ENCODE measurements at places on chromosomes 2 and 18.

- DNase-seq = no peak
Observed at GRCh38 chr2:236882930-236883329, 202.8 kb upstream of the COPS8 start.

DNA sequence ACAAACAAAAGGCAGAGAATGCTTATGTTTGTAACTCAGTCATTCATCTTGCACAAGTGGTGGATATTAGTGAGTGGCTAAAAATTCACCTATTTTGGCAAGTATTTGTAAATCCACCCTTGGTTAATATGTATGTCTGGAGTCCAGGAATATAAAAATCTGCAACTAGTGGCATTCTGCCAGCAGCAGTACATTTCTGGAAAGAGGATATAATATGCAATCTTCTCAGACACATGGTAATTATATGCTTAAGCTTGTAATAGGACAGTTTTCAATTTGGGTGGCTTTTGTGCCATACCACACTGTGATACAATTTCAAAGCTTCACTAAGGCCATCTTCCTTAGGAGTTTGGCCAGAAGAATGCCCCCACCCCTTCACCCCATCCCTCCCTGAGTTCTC lies 693.3 kb downstream of the MBD2 start:
- DNase-seq = no peak

DNA sequence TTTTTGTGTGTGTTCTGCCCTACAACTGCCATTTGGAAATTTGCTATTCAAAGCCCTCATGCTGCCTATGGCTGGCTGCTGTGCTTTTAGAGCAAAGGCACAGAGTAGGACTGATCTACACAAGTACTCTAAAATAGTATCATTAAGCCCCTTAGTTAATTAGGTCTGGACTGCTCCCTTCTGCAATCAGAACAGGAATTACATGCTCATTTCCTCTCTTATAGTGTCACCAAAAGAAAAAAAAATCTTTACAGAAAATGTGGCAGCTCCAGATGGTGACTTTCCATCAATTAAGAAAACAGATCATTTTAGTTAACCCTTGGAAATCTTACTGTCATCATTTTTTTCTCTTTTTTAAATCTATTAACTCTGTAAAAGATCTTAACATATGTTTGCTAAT lies 337.5 kb downstream of the RIT2 start:
- no peak for DNase-seq

DNA sequence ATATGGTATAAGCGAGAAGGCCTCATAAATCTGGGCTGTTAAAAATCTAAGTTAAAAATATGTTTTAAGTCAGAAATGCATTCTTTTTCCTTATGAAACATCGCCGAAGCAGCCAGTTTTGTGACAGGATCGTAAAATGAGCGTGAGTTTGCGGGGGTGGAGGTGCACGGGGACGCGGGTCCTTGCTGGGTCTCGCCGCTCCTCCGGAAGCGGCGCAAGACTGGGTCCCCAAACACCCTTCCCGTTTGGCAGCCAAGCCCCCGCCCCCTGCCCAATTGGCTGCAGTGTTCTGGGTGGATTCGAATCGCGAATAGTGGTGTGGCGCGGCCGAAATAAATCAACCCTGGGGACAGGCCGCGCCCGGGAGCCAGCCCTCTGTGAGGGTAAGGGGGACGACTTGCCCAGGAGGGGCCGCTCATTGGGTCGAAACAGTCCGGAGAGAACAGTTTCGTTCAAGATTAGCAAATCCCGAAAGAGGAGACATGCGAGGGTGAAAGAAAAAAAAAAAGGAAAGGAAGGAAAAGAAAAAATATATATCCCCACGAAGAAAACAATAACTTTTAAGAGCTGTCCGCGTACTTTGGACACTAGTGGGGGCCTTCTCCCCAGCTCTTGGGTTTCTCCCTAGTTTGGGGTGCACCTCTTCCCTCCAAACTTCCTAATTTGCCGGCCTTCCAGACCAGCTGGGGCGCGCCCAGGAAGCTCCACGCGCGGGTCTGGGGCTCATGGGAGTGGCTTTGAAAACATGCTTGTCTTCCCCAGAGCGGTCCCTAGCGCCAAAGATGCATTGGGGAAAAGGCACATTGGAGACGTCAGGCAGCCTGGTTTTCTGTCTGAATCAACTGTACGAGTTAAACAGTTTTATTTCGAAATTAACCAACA lies 3.1 kb upstream of the GATA6 start:
- DNase-seq = no peak

DNA sequence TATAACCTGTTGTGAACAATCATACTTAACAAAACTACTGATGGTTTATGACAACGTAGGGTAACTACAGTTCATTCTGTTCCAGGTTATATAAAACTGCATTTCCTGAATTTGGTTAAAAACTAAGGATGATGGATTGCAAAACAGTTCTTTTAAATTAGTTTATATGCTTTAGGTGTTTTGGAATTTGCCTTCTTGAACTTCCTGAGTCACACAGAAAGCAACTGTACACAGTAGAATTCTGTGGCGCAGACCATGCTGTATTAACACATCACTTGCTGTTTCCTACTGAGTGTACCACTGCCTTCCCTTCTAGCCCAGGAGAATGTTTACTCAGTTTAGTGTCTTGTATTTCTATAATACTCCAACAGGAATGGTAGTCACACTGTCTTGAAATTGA lies 19.4 kb downstream of the ITGB1BP1 start:
- DNase-seq = no peak

DNA sequence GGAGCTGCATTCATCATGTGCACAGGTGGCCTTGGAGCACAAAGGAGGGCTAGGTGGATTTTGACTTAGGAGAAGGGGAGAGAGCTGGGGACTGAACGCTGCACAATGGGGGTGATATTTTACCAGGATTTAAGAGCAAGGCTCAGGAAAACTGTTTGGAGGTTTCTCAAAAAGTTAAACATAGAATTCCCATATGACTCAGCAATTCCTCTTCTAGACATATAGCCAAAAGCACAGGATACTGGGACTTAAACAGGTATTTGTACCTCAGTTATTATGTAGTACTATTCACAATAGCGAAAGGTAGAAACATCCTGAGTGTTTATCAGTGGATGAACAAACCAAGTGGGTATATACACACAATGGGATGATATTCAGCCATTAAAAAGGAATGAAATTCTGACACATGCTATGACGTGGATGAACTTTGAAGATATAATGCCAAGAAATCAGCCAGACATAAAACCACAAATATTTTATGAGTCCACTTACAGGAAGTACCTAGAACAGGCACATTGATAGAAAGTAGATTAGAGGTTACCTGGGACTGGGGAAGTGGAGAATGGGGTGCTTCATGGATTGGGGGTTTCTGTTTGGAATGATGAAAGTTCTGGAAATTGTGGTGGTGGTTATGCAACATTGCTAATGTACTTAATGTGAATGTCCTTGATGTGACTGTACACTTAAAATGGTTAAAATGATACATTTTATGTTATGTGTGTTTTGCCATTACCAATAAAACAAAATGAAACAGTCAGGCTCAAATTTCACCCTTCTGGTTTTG lies 216.9 kb downstream of the HAUS1 start:
- DNase-seq = no peak

GRCh38 chr2:105790461-105791149 lies 45.9 kb downstream of the NCK2 start:
- DNase-seq = no peak

GRCh38 chr18:31426871-31427406 lies 20.6 kb upstream of the DSG3 start:
- no peak for DNase-seq

- peak; percentile 7 for DNase-seq
Observed at GRCh38 chr2:4354678-4355077, 651.3 kb downstream of the DCDC2C start.

DNA sequence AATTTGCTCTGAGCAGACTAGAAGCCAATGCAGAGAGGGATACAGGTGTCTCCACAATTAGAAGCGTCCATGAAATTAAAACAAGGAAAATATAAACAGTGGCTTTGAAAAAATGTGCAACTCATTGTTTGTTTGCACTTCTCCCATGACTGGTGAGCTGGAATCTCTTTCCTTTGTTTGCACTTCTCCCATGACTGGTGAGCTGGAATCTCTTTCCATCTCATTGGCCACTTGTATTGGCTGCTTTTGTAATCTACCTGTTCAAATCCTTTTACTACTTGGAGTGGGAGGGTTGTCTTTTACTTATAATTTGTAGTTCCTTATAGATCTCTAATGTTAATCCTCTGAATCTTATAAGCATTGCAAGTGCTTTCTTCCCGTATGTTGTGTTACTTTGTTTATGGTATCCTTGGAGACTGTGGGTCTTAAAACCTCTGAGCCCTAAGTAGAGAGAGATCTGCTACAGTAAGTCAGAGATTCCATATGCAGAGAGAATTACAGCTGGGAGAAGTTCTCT lies 94.1 kb downstream of the RTN4 start:
- DNase-seq = no peak

GRCh38 chr2:62569907-62570841 lies 64.2 kb upstream of the TMEM17 start:
- no peak for DNase-seq

DNA sequence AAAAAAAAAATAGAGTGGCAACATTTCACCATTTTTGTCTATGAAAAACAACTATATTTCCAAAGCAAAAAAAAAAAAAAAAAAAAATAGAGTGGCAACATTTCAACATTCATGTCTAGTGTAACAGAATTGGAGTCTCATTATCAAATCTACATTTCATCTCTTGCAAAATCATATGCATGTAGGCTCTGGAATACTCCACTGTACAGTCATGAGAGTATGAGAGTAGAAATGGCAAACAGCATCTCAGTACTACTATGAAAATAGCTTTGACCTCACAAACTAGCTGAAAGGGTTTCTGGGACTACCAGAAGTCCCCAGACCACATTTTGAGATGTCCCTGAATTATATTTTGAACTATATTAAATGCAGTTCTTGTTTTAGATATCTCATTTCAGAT lies 82.8 kb downstream of the SMAD2 start:
- DNase-seq = no peak

DNA sequence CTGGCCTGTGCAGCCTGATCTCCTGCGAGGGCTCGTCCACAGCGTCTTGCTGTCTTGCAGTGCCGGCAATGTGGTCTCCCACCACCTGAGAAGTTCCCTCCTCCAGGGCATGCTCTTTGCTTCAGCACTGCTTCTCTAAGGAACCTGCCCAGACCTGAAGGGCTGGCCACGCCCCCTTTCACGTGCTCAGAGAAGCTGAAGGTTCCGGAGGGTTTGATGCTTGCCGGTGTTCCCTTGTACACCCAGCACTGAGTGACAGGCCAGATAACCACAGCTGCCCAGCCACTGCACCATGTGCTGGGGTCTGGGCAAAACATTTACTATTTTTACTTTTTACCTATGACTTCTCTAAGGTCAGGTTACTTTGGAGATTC lies 1.7 kb upstream of the POLR2D start:
- DNase-seq = no peak

- no peak for DNase-seq
Observed at GRCh38 chr2:141440072-141440635, 690.7 kb downstream of the LRP1B start.

- peak; percentile 82 for DNase-seq
Observed at GRCh38 chr18:58535340-58536201, 93.3 kb downstream of the ALPK2 start.

DNA sequence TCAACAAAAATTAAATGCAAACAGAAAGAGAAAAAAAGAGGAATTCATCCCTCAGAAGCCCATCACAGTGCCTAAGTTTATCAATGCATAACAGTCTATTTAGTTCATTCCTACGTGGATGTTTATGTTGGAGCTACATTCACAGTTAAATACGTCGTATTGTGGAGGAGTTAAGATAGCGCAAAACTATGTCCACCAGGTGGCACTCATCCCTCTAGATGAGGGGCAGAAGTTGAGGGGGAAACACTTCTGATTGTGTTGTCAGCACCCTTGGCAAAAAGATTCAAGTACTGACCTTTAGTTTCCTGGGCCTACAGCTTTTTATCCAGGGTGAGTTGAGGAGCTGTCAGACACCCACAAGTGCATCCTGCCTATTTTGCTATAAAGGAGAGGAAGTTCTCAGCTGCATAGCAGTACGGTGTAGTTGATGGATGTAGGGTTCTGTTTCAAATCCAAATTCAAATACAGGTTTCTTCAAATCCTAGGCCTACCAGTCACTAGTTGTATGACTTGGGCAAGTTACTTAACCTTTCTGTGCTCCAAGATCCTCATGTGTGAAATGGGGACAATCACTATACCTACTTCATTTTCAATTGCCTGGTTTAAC lies 26.8 kb upstream of the MYO1B start:
- peak; percentile 50 for DNase-seq

DNA sequence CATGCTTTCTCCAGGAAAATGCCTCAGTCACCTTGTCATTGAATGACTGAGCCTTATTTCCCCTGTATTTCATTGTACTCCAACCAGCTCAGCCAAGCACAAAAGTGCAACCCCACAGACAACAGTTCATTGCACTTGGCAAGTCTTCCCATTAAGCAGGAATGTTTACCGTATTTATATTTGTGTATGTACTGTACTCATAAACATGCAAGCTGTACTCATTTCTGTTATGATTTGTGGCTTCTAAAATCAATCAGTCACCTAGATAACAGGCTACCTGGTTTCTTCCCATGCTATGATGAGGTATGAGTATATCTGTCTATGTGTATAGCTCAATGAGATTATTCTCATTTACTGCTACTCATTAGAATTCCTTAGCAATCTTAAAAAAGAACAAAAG lies 505.5 kb upstream of the FAM98A start:
- no peak for DNase-seq

DNA sequence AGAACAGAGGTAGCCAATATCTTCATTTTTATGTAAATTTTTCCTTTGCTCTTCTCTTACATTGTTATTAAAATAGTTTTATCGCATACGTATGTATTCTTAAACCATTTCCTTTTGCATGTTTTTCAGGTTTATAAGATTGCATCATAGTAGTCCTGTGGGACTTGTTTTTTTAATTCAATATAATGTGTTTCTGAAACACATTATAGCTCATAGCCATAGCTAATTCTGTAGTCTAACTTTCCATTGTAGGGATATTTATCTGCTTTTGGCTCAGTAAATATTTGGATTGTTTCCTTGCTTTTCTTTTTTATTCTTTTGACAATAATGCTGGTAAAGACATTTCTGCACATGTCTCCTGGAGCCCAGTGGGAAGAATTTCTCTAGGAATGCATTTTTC lies 484.3 kb downstream of the PTPRM start:
- DNase-seq = no peak

DNA sequence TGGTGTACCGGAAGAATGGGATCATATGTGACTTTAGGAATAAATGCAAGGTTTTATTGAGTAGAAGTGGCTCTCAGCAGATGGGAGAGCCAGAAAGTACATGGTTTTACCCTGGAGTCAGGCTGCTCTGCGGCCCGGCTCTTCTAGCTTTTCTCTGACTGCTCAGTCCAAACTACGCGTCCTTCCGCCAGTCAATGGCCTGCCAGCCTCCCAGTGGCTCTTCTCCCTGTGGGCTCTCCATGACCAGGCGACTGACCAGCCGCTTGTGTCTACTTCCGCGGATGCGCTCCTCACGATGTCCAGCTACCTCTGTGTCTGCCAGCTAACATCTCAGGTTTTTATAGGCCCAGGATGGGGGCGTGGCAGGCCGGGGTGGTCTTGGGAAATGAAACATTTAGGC lies 220.4 kb downstream of the VAPA start:
- no peak for DNase-seq

- DNase-seq = no peak
Observed at GRCh38 chr18:1805521-1805920, 765.8 kb downstream of the METTL4 start.

- DNase-seq = peak; percentile 54
Observed at GRCh38 chr2:230160112-230160660, 59.6 kb downstream of the SP110 start.

- peak; percentile 24 for DNase-seq
Observed at GRCh38 chr2:15846626-15847025, 93.7 kb upstream of the MYCN start.

- no peak for DNase-seq
Observed at GRCh38 chr2:10530607-10531239, 82.6 kb upstream of the ODC1 start.

- DNase-seq = no peak
Observed at GRCh38 chr18:63559567-63560491, 17.7 kb downstream of the SERPINB12 start.

Measured in pons (tissue), 1 donor.